ENCODE measurements at places on chromosomes 11 and 22. TPM values are rescaled to one million over a fixed set of nuclear protein-coding genes. Genes with fewer than 3 reads are reported as not detected.

DNA sequence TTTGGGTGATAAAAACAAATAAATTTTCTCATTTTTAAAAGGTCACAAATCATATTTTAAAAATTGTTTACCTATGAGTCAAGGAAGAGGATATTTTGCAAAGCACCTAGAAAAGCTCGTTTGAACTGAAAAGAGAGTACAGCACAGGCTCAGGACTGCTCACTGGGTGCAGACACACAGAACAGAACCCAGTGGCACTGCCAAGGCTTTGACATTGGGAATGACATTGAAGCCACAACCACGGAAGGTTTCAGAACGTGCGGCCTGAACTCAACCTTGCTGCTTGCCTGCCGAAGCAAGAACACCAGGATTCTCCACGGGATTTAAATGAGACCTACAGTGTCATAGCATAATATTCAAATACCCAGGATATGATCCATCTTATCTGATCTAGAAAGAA is 597.1 kb upstream of the B3GAT1 start:
- H3K27ac ChIP-seq: no peak overlapping the region
- H3K4me1 ChIP-seq: no peaks in the 10 kb centered on the region
- no peaks in the 10 kb centered on the region for H3K36me3 ChIP-seq
- no peak overlapping the region for H3K4me3 ChIP-seq
- H3K27me3 ChIP-seq: peaks cover 19% of the 10 kb centered on the region

- no peaks in the 10 kb centered on the region for H3K27me3 ChIP-seq
- H3K36me3 ChIP-seq: no peaks in the 10 kb centered on the region
Observed at GRCh38 chr11:115886422-115886733, 382.2 kb upstream of the CADM1 start.

GRCh38 chr11:15773476-15774387 is 582.6 kb downstream of the SOX6 start:
- H3K4me3 ChIP-seq: no peak overlapping the region
- peak overlapping the region; percentile 69 for H3K27ac ChIP-seq
- peaks cover 15% of the 10 kb centered on the region for H3K4me1 ChIP-seq

DNA sequence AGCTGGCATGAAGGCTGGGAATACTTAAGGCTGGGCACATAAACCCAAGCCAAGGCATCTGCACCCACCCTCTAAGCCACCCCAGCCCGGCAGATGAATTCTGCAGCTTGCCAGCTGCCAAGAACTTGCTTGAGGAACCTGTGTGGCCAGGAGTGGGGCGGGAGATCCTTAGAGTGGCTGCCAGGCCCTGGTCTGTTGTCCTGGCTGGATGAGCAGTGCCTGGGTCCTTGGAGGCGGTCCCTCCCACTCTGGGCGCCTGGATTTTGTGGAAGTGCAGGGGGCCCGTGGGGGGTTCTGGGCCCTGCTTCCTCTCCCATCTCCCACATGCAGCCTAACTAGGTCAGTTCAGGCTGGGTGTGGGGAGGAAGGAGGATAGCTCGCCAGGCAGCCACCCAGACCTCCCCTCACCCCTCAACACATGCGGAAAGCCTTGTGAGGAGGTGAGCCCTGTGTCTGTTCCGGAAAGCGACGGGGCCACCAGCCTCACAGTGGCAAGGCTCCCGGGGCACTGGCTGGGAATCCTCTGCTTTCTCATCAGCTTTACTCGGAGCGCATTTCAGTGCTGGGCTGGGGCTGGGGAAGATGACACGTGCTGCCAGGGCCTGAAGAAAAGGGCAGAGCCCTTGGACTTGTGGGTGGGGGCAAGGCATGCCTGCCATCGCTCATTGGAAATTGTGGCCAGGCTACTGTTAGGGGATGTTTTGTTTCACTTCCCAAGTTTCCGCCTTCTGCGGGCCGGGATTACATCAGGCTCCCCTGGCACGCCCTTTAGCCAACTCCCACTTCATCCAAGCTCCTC is 8.4 kb downstream of the DAGLA start:
- H3K4me1 ChIP-seq: peaks cover 4% of the 10 kb centered on the region
- no peaks in the 10 kb centered on the region for H3K27me3 ChIP-seq
- peak overlapping the region; percentile 81 for H3K27ac ChIP-seq
- DNase-seq: peak; percentile 82
- peak overlapping the region; percentile 21 for H3K4me3 ChIP-seq

DNA sequence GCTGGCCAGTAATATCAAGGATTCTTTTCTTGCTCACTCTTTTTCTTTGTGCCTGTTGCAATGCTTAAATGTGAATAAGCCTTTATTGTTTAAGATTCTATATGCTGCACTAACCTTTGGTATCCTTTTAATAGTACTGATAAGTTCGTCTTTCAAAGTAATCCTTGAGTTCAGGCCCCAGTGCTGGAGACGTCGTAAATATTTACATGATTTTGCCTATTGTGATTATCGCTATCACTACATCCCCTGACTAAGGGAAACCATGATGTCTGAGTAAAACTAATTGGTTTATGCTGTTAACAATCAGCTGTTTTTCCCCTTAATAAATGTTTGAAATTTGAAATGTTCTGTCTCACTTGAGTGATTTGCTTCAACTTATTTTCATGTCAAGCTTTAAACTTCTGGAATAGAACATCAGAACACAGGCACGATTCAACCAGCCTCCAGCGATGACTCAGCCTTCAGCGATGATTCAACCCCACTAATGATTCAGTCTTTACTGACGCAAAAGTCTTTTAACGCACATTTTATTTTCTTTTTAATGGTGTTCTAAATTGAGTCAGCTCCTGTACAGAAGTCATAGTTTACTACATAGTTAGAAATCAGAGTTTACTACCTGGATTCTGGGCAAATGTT is 3.9 kb downstream of the HTATIP2 start:
- H3K27ac ChIP-seq: no peak overlapping the region
- H3K4me1 ChIP-seq: peaks cover 21% of the 10 kb centered on the region

DGAT2 gene
- 8.5 TPM for total RNA-seq

YPEL4 gene
- total RNA-seq: 2.2 TPM

ZNF214 gene
- total RNA-seq: 1.5 TPM

DNA sequence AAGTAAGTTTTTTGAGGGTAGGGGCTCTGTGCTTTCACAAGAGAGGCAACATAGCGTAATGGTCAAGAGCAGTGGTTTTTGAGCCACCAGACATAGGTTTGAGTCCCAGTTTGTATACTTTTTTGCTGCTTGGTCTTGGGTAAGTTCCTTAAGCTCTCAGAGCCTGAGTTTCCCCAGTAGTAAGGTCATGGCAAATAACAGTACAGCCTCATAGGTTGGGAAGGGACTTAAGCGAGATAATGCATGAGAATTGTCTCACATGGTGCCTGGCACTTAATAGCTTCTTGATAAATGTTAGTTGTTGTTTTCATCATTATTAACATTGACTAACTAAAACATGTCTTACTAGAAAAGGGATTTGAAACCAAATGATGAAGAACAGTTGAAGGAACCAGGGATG is 83.1 kb downstream of the ARFGAP2 start:
- H3K36me3 ChIP-seq: no peaks in the 10 kb centered on the region
- no peaks in the 10 kb centered on the region for H3K27me3 ChIP-seq
- no peak overlapping the region for H3K4me3 ChIP-seq
- no peak overlapping the region for H3K27ac ChIP-seq
- H3K4me1 ChIP-seq: no peaks in the 10 kb centered on the region

VSIG10L2 gene
- not detected for total RNA-seq

DNA sequence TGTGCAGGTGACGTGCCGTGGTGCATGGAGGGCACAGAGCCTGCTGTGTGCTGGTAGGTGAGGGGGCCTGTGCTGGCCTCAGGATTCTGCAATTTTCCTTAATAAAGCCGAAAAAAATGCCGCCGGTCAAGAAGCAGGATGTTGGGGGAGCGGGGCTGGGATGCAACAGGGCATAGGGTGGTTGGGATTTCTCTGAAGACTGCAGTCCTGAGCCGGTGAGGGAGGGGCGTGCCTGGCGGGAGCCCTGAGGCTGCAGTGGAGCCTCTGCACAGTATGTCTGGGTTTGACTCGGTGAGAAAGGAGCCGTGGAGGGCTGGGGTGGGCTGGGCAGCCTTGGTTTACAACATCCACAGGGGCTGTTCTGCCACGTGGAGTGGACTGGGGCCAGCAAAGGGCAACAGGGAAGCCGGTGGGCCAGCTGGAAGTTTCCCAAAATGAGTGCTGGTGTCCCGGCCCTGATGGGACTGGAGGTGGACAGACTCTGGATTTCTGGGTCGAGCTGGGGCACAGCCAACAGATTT is 1.3 kb downstream of the CDHR5 start:
- H3K4me3 ChIP-seq: no peak overlapping the region
- H3K27me3 ChIP-seq: peaks cover 28% of the 10 kb centered on the region
- no peak for DNase-seq
- H3K36me3 ChIP-seq: no peaks in the 10 kb centered on the region
- H3K4me1 ChIP-seq: peaks cover 10% of the 10 kb centered on the region
- H3K27ac ChIP-seq: no peak overlapping the region

DNA sequence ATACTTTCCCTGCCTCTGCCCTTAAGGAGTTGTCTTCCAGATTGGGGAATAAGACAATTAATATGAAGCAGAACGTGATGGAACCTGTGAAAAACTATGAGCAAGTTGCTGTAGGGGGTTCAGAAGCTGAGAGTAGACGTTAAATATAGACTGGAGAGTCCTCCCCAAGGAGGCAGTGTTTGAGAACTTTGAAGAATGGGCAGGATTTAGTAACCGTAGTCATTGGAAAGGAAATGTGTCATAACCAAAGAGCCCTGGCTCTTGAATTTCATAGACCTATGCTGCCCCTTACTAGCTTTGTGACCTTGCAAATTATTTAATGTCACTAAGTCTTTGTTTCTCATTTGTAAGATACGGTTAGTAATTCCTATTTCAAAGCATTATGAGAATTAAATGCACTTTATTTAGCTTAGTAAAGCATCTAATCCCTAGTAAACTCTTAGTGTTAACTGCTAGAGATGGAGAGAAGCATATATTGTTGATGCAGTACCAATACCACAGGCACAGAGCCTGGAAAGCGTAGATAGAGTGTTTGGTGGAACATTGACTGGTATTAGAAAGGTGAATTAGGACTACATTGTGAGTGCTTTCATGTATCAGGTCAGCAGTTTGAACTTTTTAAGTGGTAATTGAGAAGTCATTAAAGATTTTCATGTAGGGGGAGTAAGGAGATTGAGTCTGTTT is 54.1 kb downstream of the MCAM start:
- no peak overlapping the region for H3K4me3 ChIP-seq
- H3K27me3 ChIP-seq: no peaks in the 10 kb centered on the region
- peaks cover 4% of the 10 kb centered on the region for H3K4me1 ChIP-seq
- DNase-seq: no peak

GRCh38 chr11:103871923-103872551 is 164.4 kb upstream of the DDI1 start:
- no peak for DNase-seq
- H3K27ac ChIP-seq: peak overlapping the region; percentile 0
- peaks cover 12% of the 10 kb centered on the region for H3K4me1 ChIP-seq
- H3K27me3 ChIP-seq: no peaks in the 10 kb centered on the region
- no peak overlapping the region for H3K4me3 ChIP-seq
- H3K36me3 ChIP-seq: no peaks in the 10 kb centered on the region

- peaks cover 17% of the 10 kb centered on the region for H3K4me1 ChIP-seq
- no peaks in the 10 kb centered on the region for H3K27me3 ChIP-seq
- DNase-seq: no peak
- no peak overlapping the region for H3K4me3 ChIP-seq
- no peaks in the 10 kb centered on the region for H3K36me3 ChIP-seq
Observed at GRCh38 chr22:23206915-23207314, 26.6 kb downstream of the BCR start.

DNA sequence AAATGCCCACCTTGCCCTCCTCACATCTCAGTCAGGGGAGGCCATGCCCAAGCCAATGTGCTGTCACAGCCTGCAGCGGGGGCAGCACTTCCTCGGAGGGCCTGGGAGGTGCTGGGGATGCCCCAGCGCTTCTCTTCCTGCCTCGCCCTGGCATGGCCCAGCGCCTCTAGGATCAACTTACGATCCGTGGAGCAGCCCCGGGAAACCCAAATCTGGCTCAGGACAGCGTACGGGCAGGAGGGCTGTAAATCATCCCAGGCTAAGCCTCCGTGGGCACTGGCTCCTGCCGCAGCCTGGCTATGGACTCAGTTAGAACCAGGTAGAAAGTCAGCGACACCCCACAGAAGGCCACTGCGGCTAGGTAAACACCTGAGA is 60.9 kb upstream of the EMID1 start:
- peaks cover 5% of the 10 kb centered on the region for H3K36me3 ChIP-seq
- DNase-seq: no peak
- no peaks in the 10 kb centered on the region for H3K27me3 ChIP-seq
- H3K4me1 ChIP-seq: peaks cover 3% of the 10 kb centered on the region
- no peak overlapping the region for H3K4me3 ChIP-seq

DNA sequence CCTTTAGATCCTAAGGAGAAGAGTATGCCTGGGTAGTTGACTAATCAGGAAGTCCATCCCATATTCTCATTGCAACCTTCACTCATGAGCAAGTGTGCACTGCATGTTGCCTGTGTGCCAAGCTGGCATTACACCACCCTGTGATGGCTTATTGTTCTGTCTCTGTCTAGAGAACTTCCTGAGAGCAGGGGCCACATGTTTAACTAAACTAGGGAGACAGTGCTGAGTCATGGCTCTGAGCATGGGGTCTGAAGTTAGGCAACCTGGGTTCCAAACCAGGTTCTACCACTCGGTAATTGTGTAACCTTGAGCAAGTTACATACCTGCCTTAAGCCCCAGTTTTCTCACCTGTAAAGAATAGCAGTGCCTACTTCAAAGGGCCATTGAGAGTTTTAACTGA is 39.6 kb downstream of the CSNK2A3 start:
- DNase-seq: no peak
- H3K27me3 ChIP-seq: no peaks in the 10 kb centered on the region
- no peaks in the 10 kb centered on the region for H3K36me3 ChIP-seq
- H3K27ac ChIP-seq: peak overlapping the region; percentile 78
- no peak overlapping the region for H3K4me3 ChIP-seq

DNA sequence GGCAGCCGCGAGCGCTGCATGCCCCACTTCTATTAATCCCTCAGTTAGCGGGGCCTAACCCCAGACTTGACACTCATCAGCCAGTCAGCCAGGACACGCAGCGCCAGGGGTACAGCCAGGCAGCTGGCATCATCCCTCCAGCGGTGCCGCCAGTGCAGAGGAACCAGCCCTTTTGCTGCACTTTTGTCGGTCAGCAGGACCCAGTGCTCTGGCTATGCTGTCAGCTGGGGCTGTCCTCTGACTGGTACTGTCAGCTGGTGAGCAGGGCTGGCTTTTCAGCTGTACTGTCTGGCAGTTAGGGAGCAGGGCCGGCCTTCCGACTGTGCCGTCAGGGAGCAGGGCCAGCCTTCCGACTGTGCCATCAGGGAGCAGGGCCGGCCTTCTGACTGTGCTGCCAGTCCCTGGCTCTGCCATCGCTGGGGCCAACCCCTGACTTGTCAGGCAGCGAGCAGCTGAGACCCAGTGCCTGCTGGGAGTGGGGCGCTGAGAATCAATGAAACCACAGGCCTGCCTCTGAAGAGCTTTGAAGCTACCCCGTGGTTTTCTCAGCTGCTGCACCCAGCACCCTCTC is 115.4 kb downstream of the KIAA1671 start:
- DNase-seq: no peak
- H3K36me3 ChIP-seq: no peaks in the 10 kb centered on the region
- H3K4me1 ChIP-seq: peaks cover 19% of the 10 kb centered on the region
- H3K27me3 ChIP-seq: no peaks in the 10 kb centered on the region
- no peak overlapping the region for H3K27ac ChIP-seq
- no peak overlapping the region for H3K4me3 ChIP-seq

- no peaks in the 10 kb centered on the region for H3K27me3 ChIP-seq
- H3K4me3 ChIP-seq: no peak overlapping the region
- H3K27ac ChIP-seq: no peak overlapping the region
- DNase-seq: no peak
- no peaks in the 10 kb centered on the region for H3K4me1 ChIP-seq
Observed at GRCh38 chr11:132077416-132077815, 707.0 kb downstream of the NTM start.

- no peaks in the 10 kb centered on the region for H3K36me3 ChIP-seq
- H3K4me3 ChIP-seq: no peak overlapping the region
- no peak overlapping the region for H3K27ac ChIP-seq
- H3K4me1 ChIP-seq: no peaks in the 10 kb centered on the region
Observed at GRCh38 chr11:11261629-11262028, 91.4 kb downstream of the CSNK2A3 start.

GRCh38 chr11:93279851-93280347 is 50.6 kb upstream of the DEUP1 start:
- no peaks in the 10 kb centered on the region for H3K36me3 ChIP-seq
- no peak overlapping the region for H3K4me3 ChIP-seq
- H3K4me1 ChIP-seq: no peaks in the 10 kb centered on the region
- no peak for DNase-seq
